ENCODE measurements at places on chromosomes 4 and X.
A peak's percentile ranks its signal among the peaks of the same experiment; 100 is the strongest.

- no peak for DNase-seq
Observed at GRCh38 chr4:156312261-156312847, 358.7 kb upstream of the CTSO start.

GRCh38 chrX:70664726-70665125 is 220.1 kb downstream of the DLG3 start:
- peak; percentile 4 for DNase-seq

GRCh38 chr4:81650606-81651242 is 179.0 kb upstream of the RASGEF1B start:
- no peak for DNase-seq

DNA sequence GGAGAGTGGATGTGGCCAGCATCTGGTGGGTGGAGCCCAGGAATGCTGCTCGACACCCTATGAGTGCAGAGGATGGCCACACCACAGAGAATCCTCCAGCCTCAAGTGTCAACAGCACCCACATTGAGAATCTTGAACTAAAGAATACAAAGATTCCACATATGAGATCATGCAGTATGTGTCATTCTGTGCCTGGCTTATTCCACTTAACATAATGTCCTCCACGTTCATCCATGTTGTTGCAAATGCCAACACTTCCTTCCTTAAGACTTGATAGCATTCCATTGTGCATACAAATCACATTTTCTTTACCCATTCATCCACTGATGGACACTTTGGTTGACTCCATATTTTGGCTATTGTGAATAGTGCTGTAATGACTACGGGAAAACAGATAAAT is 145.8 kb downstream of the PRKX start:
- DNase-seq = no peak

DNA sequence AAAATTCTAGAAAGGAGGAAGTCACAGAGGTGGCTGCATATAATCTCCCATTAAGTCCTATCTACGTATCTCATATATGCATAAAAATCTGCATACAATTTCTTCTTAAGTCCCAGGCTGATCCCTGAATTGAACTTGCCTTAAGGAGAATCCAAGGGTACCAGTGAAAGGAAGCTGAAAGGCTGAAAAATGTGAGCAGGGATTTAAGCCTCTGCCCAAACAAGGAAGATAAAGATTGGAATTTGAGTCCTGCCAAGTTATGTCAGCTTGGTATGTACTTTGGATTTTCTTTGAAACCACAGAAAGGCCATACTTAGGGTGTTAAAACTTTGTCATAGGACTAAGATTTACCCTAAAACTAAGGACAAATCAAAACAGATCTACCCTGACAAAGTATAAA is 26.5 kb upstream of the GEMIN8 start:
- DNase-seq = no peak

GRCh38 chr4:73446336-73446938 is 10.4 kb downstream of the AFP start:
- DNase-seq = peak; percentile 49

DNA sequence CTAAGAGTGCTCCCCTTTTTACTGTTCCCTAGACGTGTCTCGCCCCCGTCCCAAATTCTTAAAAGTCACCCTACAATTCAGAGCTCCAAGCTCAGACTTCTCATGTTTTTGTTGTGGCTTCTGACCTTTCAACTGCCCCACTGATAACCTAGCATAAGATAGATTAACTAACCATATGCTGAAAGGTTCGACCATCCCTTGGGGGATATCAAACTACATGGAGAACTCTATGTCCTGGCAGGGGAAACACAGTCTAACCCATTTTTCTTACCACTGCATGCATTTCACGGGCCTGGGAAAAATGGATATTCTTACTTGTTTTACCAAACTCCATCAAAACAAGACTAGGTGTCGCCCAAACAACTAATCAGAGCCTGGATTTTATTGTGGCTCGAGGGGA is 236.4 kb upstream of the MID1 start:
- no peak for DNase-seq

- no peak for DNase-seq
Observed at GRCh38 chr4:26822546-26822945, 38.1 kb upstream of the STIM2 start.

DNA sequence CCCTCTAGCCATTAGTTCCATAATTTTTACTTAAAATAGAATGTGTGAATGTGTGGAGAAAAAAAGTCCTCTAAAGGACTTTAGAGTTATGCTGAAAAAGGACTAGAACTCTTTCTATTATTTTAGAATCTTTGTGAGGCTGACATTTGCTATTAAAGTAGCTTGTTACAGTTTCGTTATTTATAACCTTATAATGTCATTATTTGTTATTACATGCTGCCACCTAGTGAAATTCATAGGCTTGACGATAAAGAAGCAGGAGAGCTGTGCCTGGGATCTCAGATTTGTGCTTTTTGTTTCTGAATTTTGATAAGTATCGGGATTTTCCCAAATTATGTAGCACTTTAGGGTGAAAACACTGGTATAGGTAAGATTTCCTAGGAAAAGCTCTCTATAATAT is 38.5 kb upstream of the TAPT1 start:
- no peak for DNase-seq

DNA sequence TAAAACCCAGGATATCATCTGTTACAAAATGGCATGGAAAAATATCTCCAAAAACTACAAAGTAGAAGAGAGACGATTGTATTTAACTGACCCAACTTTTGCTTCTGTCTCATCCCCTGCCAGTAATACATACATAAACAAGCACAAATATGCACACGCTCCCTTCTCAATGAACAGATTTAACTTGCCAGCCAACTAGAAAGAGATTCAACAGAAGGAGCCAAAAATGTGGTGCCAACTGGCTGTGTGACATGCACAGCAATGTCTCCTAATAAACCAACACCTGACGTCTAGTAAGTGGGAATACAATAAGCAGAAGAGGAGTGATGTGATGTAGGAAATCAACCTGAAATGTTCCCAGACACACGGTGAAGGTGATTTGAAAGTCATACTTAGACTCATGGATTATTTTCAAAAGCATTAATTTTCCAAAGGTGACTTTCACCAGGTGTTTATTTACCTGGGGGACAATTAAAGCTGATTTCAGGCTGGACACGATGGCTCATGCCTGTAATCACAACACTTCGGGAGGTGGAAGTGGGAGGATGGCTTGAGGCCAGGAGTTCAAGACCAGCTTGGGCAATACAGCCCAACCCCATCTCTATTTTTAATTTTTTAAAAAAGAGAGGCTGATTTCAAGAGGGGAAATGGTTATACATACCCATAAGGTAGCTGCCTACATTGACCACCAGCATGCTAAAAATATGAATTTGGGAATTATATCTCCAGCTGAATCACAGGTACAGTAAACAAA is 33.7 kb downstream of the SH3RF1 start:
- no peak for DNase-seq

DNA sequence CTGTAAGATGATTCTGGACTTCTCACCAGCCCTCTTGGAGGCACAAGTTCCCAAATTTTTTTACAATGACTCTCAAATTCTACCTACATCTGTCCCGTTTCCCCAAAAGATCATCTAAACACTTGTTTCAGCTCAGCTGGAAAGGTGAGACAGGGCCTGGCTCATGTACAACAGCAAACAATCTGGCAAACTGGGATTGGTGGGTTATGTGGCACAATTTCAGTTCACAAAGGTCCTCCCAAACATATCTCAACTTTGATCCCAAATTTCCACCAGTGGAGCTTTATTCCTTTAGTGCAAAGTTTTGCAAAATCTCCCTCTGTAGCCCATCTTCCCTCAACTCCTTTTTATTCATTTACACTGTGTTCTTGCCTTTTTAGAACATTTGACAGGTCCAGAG is 207.1 kb downstream of the ENOX2 start:
- no peak for DNase-seq

DNA sequence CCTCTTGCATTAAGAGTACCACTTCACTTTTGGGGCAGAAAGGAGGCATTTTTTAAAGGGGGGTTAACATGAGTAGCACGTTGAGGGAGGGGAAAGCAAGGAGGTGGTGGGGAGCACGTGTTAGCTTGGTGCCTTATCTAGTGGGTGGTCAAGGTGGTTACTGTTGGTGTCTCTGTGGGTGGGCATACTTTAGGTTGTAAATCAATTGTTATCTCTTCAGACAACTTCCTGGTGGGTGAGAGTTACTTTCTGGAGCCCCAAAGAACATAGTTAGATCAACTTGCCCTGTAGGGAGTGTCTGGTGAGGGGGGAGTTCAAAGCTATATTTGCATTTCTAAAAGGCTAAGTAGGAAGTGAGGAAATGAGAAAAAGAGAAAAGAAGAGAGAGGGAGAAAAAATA is 297.7 kb upstream of the CLNK start:
- DNase-seq = no peak

DNA sequence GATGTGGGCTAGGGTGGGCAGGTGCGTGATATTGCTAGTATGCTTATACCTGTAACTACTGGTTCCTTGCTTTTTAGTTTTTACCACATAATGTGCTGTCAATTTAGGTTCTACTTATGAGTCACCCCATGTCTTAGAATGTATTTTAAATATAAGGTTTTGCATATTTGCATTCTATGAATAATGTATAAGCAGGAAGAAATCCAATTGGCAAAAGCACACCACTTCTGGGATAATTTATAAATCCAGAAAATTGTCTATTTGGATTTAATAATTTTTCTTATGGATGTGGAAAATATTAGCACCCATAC is 421.6 kb downstream of the PCDH7 start:
- no peak for DNase-seq

DNA sequence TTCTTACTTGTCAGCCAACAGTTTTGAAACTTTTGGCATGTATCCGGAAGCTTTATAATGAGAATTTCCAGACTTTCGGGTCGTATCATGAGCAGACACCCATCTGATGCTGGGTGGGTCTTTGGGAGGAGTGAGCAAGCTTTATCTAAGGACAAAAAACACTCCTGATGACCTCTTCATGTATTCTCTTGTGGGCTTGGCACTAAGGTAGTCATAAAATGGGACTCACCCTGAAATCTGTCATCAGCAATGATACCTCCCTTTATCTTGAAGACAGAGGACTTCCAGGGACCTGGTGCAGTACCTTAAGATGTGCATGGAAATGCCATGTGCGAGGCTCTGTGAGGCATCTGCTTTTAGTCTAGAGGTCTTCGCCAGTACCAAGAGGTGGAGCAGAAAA is 346.3 kb upstream of the PPARGC1A start:
- no peak for DNase-seq

DNA sequence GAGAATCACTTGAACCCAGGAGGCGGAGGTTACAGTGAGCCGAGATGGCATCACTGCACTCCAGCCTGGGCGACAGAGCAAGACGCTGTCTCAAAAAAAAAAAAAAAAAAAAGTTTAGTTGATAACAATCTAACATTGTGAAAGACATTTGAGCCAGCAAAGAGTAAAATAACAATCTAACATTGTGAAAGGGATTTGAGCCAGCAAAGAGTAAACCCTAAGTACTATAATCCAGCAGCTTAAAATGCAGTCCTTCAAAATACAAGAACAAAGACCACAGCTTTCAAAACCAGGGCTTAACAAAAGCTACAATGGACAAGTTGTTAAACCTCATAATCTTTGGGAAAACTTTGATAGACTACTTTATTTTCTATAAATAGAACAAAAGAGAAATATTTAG is 16.9 kb downstream of the MFAP3L start:
- no peak for DNase-seq

- DNase-seq = no peak
Observed at GRCh38 chr4:73856518-73856917, 3.4 kb downstream of the PF4V1 start.

GRCh38 chrX:56572975-56573374 is 9.5 kb downstream of the UBQLN2 start:
- DNase-seq = no peak

GRCh38 chr4:73690051-73690738 is 50.2 kb upstream of the CXCL8 start:
- no peak for DNase-seq

DNA sequence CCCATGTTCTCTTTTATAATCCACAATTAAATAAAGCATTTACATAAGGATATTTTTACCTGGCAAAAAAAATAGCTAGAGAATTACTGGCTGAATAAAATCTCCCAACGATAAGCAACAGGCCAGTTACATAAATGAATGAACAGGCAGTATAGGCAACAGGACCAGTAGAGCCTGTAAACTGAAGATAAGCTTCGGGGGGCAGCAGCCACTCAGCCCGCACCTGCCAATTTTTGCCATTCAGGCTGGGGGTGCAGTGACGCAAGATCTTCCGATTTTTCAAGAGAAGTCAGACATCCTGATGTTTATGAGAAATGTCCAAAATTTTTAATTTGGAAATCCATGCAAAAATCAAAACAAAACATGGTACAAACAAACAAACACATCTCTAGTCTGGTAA is 49.0 kb upstream of the CDKN2AIP start:
- DNase-seq = no peak

DNA sequence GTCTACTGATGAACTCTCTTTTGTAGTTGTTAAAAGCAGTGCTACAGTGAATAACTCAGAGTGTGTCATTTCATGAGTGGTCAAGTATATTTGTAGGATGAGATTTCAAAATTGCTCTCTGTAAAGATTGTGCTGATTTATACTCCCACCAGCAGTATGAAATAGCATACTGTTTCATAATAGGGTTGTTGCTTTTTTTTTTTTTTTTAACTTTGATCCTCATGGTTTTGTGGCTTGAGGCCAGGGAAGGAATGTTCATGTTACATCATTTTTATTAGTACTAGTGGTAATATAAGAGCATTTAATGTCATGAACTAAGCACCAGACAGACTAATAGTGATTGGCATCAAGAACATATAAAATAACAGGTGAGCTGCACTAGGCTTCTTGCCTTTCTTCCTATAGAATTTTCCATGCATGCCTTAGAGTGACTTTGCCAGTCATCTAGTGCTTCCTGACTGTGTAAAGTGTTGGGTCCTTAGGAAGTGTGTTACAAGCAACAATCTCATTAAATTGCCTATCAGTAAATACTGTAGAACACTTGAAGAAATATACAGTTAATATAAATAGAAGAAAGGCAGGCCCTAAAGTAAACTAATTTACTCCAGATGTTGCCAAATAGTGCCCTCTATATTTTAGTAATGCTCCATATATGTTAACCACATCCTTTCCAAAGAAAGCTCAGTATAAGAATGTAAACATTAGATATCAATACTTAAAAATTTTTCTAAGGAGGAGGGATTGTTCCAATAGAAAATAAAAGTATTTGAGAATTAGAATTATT is 38.6 kb upstream of the MSMO1 start:
- no peak for DNase-seq

GRCh38 chrX:1928805-1929204 is 313.9 kb downstream of the ASMT start:
- DNase-seq = no peak

- DNase-seq = no peak
Observed at GRCh38 chrX:109266034-109266433, 215.9 kb downstream of the GUCY2F start.

DNA sequence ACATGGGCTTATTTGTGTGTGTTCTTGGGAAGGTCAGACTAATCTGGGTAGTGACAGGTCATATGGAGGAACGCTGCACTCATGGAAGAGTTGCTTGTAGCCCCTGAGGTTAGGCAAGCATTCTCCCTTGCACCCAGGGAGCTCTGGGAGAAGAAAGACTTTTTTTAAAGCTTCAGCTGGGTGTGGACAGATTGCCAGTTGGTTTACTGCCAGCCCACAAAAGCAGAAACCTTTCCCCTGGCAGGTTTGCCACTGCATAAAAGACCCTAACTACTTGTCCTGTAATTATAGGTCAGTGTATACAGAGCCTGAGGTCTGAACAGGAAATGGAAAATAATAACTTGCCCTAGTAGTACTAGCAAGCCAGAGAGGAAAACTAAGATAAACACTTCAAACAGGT is 7.4 kb upstream of the NFKB1 start:
- no peak for DNase-seq

- DNase-seq = no peak
Observed at GRCh38 chr4:56655209-56655626, 25.9 kb downstream of the HOPX start.

- no peak for DNase-seq
Observed at GRCh38 chr4:61428950-61429349, 228.8 kb downstream of the ADGRL3 start.

Measured in SHP77 treated with DMSO at 0.1 percent for 48 hours (cell line).